ENCODE measurements at places on chromosomes 12 and 14. TPM values are rescaled to one million over a fixed set of nuclear protein-coding genes. Genes with fewer than 3 reads are reported as not detected.

GRCh38 chr14:94612174-94612573 is at the start of gene SERPINA3:
Gene SERPINA3 (plus strand): TSS chr14:94612391. CDS start chr14:94614442, 2,051 bp downstream.
- H3K36me3 ChIP-seq: no peaks in the 10 kb centered on the region
- no peaks in the 10 kb centered on the region for H3K27me3 ChIP-seq
- peak within 1 kb of the TSS; percentile 49 for H3K27ac ChIP-seq

GRCh38 chr14:94555991-94556390 is 5.3 kb upstream of the SERPINA4 start:
- no peaks in the 10 kb centered on the region for H3K27me3 ChIP-seq
- no peak overlapping the region for H3K4me3 ChIP-seq
- no peaks in the 10 kb centered on the region for H3K4me1 ChIP-seq
- no peak for DNase-seq
- H3K27ac ChIP-seq: no peak overlapping the region

GRCh38 chr14:36078080-36078479 is 98.4 kb downstream of the PTCSC3 start:
- no peaks in the 10 kb centered on the region for H3K4me1 ChIP-seq
- no peaks in the 10 kb centered on the region for H3K36me3 ChIP-seq
- no peak for DNase-seq
- no peak overlapping the region for H3K27ac ChIP-seq
- no peak overlapping the region for H3K4me3 ChIP-seq

DNA sequence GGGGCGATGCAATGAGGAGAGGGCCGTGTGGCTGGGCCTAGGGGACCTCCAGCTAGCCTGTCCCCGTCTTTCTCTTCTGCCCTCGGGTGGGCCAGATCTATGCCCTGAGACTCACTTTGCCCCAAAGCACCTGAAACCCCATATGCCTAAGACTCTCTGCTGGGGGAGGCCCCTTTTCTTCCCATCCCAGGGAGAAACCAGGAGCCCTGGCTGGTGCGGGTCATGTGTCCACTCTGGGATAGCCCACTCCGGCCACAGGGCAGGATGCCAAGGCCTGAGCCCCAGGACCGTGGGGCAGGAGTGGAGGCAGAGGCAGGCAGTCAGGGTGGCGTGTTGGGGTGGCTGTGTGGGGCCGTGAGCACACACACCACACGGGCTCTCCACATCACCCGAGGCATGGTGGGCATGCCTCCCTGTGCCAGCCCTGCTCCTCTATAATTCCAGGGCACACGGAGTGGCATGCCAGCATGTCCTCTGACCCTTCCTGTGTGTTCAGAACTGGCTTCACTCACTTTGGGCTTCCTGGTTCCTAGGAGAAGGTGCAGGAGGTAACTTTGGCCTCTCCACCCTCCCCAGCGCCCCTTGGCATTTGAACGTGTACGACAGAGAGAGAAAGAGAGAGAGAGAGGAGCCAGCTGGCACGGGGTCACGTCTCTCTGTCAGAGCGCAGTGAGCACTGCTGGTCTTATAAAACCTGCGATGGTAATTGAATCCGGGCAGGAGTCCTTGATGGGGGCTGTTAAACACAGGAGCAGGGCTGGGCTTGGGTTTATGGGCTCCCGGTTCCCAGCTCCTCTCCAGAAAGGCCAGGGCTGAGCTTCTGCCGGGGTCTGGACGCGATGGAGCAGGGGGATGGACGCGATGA is 144.2 kb downstream of the KIF26A start:
- no peaks in the 10 kb centered on the region for H3K36me3 ChIP-seq
- DNase-seq: no peak
- H3K27ac ChIP-seq: no peak overlapping the region
- no peaks in the 10 kb centered on the region for H3K27me3 ChIP-seq

GRCh38 chr12:1947081-1947480 is 28.6 kb upstream of the CACNA2D4 start:
- no peak for DNase-seq
- H3K27ac ChIP-seq: peak overlapping the region; percentile 85
- peaks cover 28% of the 10 kb centered on the region for H3K4me1 ChIP-seq
- H3K27me3 ChIP-seq: no peaks in the 10 kb centered on the region

GRCh38 chr12:95258151-95258550 is 40.5 kb downstream of the VEZT start:
- no peak overlapping the region for H3K27ac ChIP-seq
- H3K27me3 ChIP-seq: no peaks in the 10 kb centered on the region
- peaks cover 46% of the 10 kb centered on the region for H3K36me3 ChIP-seq
- no peak for DNase-seq

DNA sequence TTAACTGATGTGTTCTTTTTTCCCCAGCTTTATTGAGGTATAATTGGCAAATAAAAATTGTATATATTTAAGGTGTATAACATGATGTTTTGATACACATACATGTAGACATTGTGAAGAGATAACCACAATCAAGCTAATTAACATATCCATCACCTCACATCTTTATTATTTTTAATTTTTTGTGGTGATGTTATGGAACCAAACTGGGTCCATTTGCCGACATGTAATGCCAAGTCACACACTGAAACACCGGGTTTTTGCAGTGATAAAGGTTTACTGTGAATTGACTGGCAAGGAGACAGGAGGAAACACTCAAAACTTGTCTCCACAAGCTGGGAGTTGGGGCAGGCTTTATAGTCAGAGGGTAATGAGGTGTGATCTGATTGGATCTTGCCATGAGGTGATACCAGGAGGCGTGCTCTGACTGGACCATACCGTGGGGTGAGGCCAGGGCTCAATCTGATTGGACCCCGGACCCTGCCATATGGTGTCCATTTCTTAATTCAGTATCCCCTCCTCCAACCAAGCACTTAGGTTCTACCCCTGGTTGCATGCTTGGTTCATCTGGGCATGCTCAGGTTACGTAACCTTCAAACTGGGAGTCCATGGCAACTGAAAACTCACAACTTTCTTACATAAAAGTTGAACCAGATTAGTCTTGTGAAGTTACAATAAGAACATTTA is 11.8 kb upstream of the WSCD2 start:
- no peaks in the 10 kb centered on the region for H3K36me3 ChIP-seq
- peaks cover 78% of the 10 kb centered on the region for H3K4me1 ChIP-seq
- no peak overlapping the region for H3K4me3 ChIP-seq

The DDX23 gene
- 51.1 TPM for total RNA-seq

The SDR39U1 gene
- 23.9 TPM for total RNA-seq

DNA sequence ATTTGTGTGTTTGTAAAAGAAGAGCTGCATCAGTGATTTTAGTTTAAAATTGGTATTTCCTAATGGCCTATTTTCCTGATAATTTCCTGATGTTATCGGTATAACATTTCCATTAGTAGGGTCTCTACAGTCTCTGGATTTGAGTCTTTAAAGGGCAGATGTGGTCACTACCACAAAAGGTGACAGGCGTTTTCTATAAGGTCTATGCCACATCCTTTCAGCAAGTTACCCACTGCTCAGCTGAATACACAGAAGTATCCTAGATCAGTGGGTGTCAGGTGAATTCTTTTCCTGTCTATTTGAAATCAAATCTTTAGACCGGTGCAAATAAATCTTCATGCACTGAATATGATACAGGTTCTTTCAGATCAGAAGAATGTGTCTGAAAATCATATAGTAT is 90.2 kb downstream of the LIN7A start:
- H3K4me1 ChIP-seq: no peaks in the 10 kb centered on the region
- DNase-seq: no peak
- no peaks in the 10 kb centered on the region for H3K36me3 ChIP-seq

DNA sequence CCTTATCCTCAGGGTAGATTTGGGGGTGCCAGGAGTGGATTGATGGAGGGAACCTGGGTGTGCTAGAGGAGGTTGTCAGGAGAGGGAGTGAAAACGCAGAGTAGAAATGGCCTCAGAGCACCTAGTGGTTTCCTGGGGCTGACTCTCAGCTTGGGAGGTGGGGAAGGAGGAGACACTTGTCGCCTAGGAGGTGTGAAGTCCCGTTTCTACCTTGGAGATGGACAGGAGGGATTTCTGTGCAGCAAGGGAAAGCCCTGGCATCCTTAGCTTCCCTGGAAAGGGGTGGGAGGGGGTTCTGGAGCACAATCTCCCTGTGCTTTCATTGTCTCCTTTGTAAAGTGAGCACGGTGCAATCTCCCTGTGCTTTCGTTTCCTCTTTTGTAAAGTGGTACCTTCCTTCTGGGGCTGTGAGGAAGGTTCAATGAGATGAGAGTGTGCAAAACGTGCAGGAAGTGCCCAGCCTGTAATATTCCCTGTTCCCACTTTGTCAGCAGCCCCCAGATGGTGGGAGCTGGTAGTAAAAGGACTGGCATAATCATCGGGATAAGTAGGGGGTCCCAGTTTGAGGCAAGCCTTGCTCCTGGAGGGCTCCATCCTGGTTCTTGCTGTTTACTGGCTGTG is 1.6 kb downstream of the OAS3 start:
- DNase-seq: no peak
- peak overlapping the region; percentile 8 for H3K4me3 ChIP-seq
- peaks cover 14% of the 10 kb centered on the region for H3K36me3 ChIP-seq

- H3K36me3 ChIP-seq: no peaks in the 10 kb centered on the region
- peak overlapping the region; percentile 54 for H3K4me3 ChIP-seq
- no peaks in the 10 kb centered on the region for H3K27me3 ChIP-seq
- H3K4me1 ChIP-seq: peaks cover 36% of the 10 kb centered on the region
- peak overlapping the region; percentile 88 for H3K27ac ChIP-seq
- DNase-seq: peak; percentile 93
Measured at GRCh38 chr12:92034858-92035401, 110.7 kb downstream of the BTG1 start.

DNA sequence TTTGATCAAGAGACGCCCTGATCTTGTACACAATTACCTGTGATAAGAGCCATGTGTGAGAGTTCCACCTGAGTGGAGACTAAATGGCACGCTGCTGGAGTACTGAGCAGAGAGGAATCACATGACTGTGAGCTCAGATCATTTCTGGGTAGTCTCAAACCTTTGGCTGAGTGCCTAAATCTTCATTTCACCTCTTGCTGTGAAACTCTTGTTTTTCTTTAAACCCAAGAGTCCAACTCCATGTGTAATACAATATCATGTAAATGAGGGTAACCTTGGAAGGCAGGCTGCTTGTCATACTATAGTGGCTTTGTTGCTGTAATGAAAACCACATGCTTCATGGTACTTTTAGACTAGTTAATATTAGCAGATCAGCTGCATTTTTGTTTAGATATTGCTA is 156.9 kb downstream of the CAND1 start:
- no peaks in the 10 kb centered on the region for H3K27me3 ChIP-seq
- H3K36me3 ChIP-seq: no peaks in the 10 kb centered on the region
- H3K27ac ChIP-seq: no peak overlapping the region
- peaks cover 5% of the 10 kb centered on the region for H3K4me1 ChIP-seq
- DNase-seq: no peak

GRCh38 chr14:51554953-51555352 is 96.8 kb upstream of the FRMD6 start:
- H3K27ac ChIP-seq: no peak overlapping the region
- peaks cover 15% of the 10 kb centered on the region for H3K4me1 ChIP-seq
- H3K4me3 ChIP-seq: no peak overlapping the region
- DNase-seq: no peak

DNA sequence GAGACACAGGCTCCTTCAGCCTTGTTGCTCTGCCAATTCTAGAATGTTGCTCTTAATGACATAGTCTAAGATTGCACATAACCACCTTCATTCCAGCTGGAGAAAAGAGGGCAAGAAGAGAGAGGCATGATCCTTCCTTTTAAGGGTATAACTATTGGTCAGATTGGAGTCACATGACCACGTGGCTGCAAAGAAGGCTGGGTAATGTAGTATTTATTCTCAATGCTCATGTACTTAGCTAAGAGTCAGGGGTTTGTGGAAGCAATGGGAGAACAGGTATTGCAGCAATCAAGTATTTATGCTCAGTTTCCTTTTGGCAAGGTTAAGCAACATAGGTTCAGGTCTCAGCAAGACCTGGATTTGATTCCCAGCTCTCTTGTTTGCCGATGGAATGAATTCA is 298.8 kb upstream of the TBX3 start:
- no peaks in the 10 kb centered on the region for H3K36me3 ChIP-seq
- H3K4me1 ChIP-seq: no peaks in the 10 kb centered on the region
- DNase-seq: no peak
- H3K4me3 ChIP-seq: no peak overlapping the region

The IRAK3 gene
- total RNA-seq: 21.5 TPM

DNA sequence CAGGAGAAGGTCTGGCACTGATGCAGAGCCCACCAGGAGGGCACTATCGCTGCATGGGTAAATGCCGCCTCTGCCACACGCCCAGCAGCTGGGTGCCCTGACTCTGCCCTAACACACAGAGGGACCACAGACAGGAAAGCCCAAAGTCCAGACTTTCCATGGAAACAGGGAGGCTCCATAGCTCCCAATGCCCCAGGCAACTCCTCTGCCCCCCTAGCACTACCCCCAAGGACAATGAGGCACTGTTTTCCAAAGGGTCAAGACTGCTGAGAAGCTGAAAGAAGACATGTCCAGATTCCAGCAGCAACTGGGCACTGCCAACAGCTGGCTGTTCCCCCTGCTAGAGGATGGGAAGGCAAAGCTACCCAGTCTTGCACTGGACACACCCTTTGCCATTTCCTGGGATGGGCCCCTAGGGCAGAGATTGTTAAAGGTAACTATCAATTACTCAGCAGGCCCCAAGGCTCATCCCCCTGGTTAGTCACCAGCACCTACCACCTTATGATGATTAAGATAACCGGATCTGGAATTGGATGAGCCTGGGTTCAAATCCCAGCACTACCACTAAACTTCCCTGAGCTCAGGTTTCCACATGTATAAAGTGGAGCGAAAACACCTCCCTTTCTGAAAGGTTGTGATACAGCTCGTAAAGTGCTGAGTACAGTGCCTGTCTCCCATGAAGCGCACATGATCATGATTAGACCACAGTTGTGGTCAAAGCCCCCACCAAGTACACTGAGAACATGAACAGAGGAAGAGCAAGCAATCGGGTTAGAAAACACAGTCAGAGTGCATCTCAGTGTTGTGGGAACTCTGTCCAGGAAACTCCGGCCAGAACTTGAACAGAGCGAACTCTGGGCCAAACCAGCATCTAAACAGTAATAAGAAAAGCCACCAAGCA is 3.3 kb downstream of the PXN start:
- H3K27ac ChIP-seq: peak overlapping the region; percentile 96
- no peak for DNase-seq
- H3K36me3 ChIP-seq: no peaks in the 10 kb centered on the region
- peaks cover 85% of the 10 kb centered on the region for H3K4me1 ChIP-seq
- peak overlapping the region; percentile 100 for H3K4me3 ChIP-seq

Measured in esophagus muscularis mucosa (tissue), 4 donors.